ENCODE measurements at places on chromosomes 7 and 10.

GRCh38 chr10:44911081-44911540 is at the start of gene TMEM72:
Gene TMEM72 (plus strand): TSS chr10:44911337. CDS start chr10:44911513, 176 bp downstream.
- no peaks in the 10 kb centered on the region for H3K4me1 ChIP-seq
- no peaks in the 10 kb centered on the region for H3K36me3 ChIP-seq
- H3K27me3 ChIP-seq: no peaks in the 10 kb centered on the region
- H3K4me3 ChIP-seq: no peak within 1 kb of the TSS
- no peak for DNase-seq
- H3K27ac ChIP-seq: no peak within 1 kb of the TSS

- no peak overlapping the region for H3K27ac ChIP-seq
- H3K4me3 ChIP-seq: no peak overlapping the region
- no peaks in the 10 kb centered on the region for H3K36me3 ChIP-seq
- no peak for DNase-seq
- no peaks in the 10 kb centered on the region for H3K27me3 ChIP-seq
- no peaks in the 10 kb centered on the region for H3K4me1 ChIP-seq
These were observed 240.7 kb downstream of the FZD1 start for GRCh38 chr7:91504919-91505318.

GRCh38 chr7:79882922-79883321 is 251.7 kb upstream of the GNAI1 start:
- no peaks in the 10 kb centered on the region for H3K27me3 ChIP-seq
- DNase-seq: no peak
- no peaks in the 10 kb centered on the region for H3K4me1 ChIP-seq
- H3K27ac ChIP-seq: no peak overlapping the region
- H3K4me3 ChIP-seq: no peak overlapping the region

DNA sequence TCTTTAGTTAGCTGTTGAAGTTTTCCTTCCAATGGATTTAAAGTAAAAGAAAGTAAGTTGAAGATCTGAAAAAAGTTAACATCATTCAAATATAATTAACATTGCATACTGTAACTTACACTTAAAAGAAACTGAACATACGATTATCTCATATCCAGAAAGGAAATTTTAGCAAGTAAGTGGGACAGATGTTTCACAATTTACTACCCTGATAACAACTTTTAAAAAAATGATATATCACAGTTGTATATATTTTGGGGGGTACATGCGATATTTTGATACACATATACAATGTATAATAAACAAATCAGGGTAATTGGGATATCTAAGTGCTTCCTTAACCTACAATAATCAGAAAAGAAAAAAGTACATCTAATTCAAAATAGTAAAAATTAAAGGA is 44.2 kb downstream of the ASZ1 start:
- no peaks in the 10 kb centered on the region for H3K36me3 ChIP-seq
- H3K4me1 ChIP-seq: no peaks in the 10 kb centered on the region
- H3K27ac ChIP-seq: no peak overlapping the region
- no peak overlapping the region for H3K4me3 ChIP-seq
- no peaks in the 10 kb centered on the region for H3K27me3 ChIP-seq

DNA sequence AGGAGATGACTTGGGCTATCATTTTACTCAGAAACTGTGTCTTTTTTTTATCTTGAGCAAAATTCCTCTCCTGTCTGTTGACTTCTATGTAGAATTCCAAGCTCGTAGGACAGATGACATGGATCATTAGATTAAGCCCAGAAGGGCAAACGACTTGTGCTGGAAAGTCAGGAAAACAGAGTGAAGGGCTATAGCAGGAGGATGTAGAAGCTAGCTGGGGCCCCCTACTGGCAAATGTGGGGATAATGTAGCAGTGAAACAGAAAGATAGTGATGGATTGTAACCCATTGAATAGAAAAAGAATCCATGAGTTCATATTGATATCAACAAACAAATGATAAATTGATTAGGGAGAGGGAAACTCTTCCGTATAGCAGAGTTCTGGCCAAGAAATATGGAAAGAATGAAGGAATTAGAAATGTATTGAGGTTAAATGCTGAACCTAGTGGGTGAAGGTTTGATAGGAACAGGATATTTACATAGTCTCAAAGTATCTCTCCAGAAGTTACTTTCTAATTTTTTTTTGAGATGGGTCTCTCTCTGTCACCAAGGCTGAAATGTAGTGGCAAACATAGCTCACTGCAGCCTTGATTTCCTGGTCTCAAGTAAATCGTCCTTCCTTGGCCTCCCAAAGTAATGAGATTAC is 103.6 kb downstream of the LYZL1 start:
- DNase-seq: no peak
- no peaks in the 10 kb centered on the region for H3K27me3 ChIP-seq
- no peaks in the 10 kb centered on the region for H3K4me1 ChIP-seq

DNA sequence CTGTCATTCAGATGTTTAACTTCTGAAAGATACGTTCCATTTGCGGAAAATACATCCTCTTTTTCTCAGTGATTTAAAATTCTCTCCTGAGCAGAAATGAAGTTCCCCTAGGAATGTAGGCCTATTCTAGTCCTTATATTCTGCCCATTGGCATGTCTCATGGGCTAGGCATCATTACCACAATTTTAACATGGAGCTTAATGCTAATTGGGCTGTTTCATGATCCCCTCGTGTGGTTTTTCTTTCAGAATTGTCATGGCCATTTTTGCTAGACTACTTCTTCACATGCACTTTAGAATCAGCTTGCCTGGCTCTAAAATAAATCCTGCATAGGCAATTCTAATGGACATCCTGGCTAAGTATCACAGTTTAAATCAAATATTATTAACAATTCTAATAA is 1.0 kb downstream of the TMEM176B start:
- H3K4me3 ChIP-seq: peak overlapping the region; percentile 65
- no peak overlapping the region for H3K27ac ChIP-seq
- H3K27me3 ChIP-seq: no peaks in the 10 kb centered on the region
- no peaks in the 10 kb centered on the region for H3K36me3 ChIP-seq
- H3K4me1 ChIP-seq: no peaks in the 10 kb centered on the region

DNA sequence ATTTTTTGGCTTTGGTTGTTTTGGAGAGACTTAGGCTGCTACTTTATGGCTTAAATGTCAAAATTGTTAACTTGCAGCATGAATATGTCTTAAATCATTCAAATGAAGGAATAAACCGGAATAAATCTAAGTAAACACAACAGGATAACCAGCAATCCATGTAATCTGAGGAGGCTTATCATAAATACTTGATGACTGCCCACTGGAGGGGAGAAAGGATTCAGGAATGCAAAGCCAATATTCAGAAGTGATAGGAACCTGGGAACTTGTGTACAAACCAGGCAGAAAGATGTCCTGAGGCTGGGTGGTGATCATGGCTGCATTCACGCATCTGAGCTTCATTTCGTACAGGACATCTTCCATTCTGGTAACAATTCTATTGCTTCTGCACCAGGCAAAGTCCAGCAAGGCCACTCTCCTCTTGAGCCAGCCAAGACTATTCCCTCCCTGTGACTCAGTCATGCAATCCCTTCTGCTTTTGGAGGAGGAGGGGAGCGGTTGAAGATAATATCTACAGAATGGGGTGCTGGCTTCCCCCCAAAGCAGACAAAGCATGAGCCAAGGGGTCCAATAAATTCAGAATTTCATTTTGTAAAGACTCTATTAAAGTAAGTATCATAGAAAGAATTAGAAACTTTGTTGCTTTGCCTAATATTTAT is 374.5 kb downstream of the PHTF2 start:
- no peak for DNase-seq
- H3K27me3 ChIP-seq: no peaks in the 10 kb centered on the region
- H3K36me3 ChIP-seq: no peaks in the 10 kb centered on the region
- peak overlapping the region; percentile 63 for H3K27ac ChIP-seq
- H3K4me3 ChIP-seq: peak overlapping the region; percentile 40

GRCh38 chr7:155182406-155182970 is 112.4 kb downstream of the HTR5A start:
- no peak overlapping the region for H3K4me3 ChIP-seq
- H3K4me1 ChIP-seq: no peaks in the 10 kb centered on the region
- no peak overlapping the region for H3K27ac ChIP-seq
- DNase-seq: no peak
- H3K27me3 ChIP-seq: no peaks in the 10 kb centered on the region
- H3K36me3 ChIP-seq: no peaks in the 10 kb centered on the region

DNA sequence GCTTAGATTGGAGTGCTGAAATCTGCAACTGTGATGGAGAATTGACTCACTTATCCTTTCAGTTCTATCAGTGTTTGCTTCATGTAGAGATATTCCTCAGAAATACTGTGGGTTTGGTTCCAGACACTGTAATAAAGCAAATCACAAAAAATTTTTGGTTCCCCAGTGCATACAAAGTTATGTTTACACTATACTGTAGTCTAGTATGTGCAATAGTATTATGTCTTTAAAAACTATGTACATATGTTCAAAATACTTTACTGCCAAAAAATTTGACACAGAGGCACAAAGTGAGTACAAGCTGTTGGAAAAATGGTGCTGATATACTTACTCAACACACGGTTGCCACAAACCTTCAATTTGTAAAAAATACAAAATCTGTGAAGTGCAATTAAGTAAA is 112.5 kb downstream of the EPC1 start:
- no peaks in the 10 kb centered on the region for H3K27me3 ChIP-seq
- H3K36me3 ChIP-seq: no peaks in the 10 kb centered on the region
- H3K4me1 ChIP-seq: no peaks in the 10 kb centered on the region
- DNase-seq: no peak
- no peak overlapping the region for H3K27ac ChIP-seq

- no peaks in the 10 kb centered on the region for H3K36me3 ChIP-seq
- no peak overlapping the region for H3K4me3 ChIP-seq
- H3K27ac ChIP-seq: no peak overlapping the region
- DNase-seq: no peak
- H3K27me3 ChIP-seq: no peaks in the 10 kb centered on the region
These were observed 656.6 kb downstream of the INHBA start for GRCh38 chr7:41046221-41046761.

- no peak for DNase-seq
- H3K27me3 ChIP-seq: no peaks in the 10 kb centered on the region
- H3K4me3 ChIP-seq: no peak overlapping the region
- H3K36me3 ChIP-seq: no peaks in the 10 kb centered on the region
These were observed 51.7 kb upstream of the PODXL start for GRCh38 chr7:131608116-131608500.

- no peaks in the 10 kb centered on the region for H3K36me3 ChIP-seq
- no peak for DNase-seq
- no peaks in the 10 kb centered on the region for H3K27me3 ChIP-seq
- no peak overlapping the region for H3K27ac ChIP-seq
- no peak overlapping the region for H3K4me3 ChIP-seq
- H3K4me1 ChIP-seq: no peaks in the 10 kb centered on the region
These were observed 695.1 kb upstream of the GALNT17 start for GRCh38 chr7:70436790-70437350.

GRCh38 chr7:102036958-102037357 is 219.5 kb downstream of the CUX1 start:
- no peaks in the 10 kb centered on the region for H3K36me3 ChIP-seq
- no peaks in the 10 kb centered on the region for H3K27me3 ChIP-seq
- no peak for DNase-seq

DNA sequence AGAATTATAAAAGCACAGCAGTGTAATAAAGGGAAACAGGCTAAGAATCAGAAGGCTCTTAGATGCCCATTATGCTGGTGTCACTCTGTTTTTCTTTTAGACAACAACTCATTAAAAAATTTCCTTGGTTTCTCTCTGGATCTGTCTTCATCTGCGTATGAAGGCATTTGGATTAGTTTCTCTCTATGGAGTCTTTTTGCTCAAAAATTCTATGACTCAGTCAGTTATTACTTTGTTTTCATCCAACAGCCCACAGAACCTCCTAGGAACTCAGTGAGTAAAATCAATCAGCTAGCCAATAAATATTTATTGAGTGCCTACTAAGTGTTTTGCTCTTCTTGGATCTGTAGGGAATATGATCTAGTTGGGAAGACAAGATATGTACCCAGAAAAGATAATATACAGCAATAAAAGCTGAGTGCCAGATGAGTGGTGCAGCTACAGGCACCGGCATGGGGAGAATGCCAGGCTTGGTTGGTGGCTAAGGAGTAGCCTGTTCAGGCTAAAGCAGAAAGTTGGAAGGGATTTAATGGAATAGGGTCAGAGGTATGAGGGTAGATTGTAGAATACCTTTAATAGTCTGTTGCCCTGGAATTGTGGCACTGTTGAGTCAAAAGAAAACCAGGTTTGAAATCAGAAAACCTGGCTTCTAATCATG is 156.2 kb downstream of the LRRC4 start:
- no peak overlapping the region for H3K4me3 ChIP-seq
- peaks cover 17% of the 10 kb centered on the region for H3K4me1 ChIP-seq
- no peaks in the 10 kb centered on the region for H3K36me3 ChIP-seq
- no peak overlapping the region for H3K27ac ChIP-seq

- H3K27me3 ChIP-seq: no peaks in the 10 kb centered on the region
- H3K4me3 ChIP-seq: no peak overlapping the region
- H3K36me3 ChIP-seq: no peaks in the 10 kb centered on the region
- H3K4me1 ChIP-seq: no peaks in the 10 kb centered on the region
- H3K27ac ChIP-seq: no peak overlapping the region
These were observed 5.1 kb upstream of the BAZ1B start for GRCh38 chr7:73526896-73527821.

GRCh38 chr10:109183366-109183765 is 739.9 kb downstream of the XPNPEP1 start:
- H3K4me1 ChIP-seq: no peaks in the 10 kb centered on the region
- no peak overlapping the region for H3K27ac ChIP-seq
- no peak for DNase-seq
- H3K27me3 ChIP-seq: no peaks in the 10 kb centered on the region

DNA sequence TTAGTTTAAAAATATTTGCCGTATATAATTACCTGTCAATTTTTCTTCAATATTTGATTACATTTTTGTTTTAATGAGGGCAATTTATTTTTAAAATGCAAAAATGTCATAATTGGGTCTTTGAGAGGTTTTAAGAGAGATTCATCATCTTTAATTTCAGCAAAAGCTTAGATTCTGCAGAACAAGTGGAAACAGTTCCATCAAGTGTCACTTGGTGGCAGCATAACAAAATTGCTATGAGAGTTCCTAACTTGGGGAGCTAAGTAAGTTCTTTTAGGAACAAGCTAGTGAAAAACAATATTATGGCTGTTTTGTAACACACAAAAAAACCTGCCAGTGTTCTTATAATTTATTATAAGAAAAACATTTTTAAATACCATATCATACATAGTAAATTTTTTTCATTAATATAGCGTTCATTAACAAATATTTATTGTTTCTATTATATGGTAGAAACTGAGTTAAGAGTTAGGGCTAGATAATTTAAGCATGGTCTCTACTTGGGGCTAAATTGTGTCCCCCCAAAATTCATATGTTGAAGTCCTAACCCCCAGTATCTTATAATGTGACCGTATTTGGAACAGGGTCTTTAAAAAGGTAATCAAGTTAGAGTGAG is 155.2 kb downstream of the MAGI2 start:
- H3K4me3 ChIP-seq: no peak overlapping the region
- H3K36me3 ChIP-seq: no peaks in the 10 kb centered on the region
- no peaks in the 10 kb centered on the region for H3K4me1 ChIP-seq
- DNase-seq: no peak

GRCh38 chr10:71968553-71969474 is 4.6 kb downstream of the CHST3 start:
- no peak overlapping the region for H3K27ac ChIP-seq
- DNase-seq: no peak
- no peak overlapping the region for H3K4me3 ChIP-seq
- no peaks in the 10 kb centered on the region for H3K36me3 ChIP-seq
- peaks cover 38% of the 10 kb centered on the region for H3K4me1 ChIP-seq
- no peaks in the 10 kb centered on the region for H3K27me3 ChIP-seq

- no peaks in the 10 kb centered on the region for H3K36me3 ChIP-seq
- peaks cover 41% of the 10 kb centered on the region for H3K4me1 ChIP-seq
- H3K27me3 ChIP-seq: no peaks in the 10 kb centered on the region
- DNase-seq: no peak
These were observed 303.7 kb downstream of the PRPF18 start for GRCh38 chr10:13890233-13891127.

GRCh38 chr7:132935608-132936007 is 146.3 kb downstream of the CHCHD3 start:
- no peaks in the 10 kb centered on the region for H3K27me3 ChIP-seq
- no peak for DNase-seq
- no peaks in the 10 kb centered on the region for H3K4me1 ChIP-seq
- no peak overlapping the region for H3K27ac ChIP-seq
- no peaks in the 10 kb centered on the region for H3K36me3 ChIP-seq

All from thoracic aorta (tissue), 2 donors.